ENCODE measurements at places on chromosomes 3 and 15.

GRCh38 chr3:36656873-36657272 lies 107.5 kb downstream of the DCLK3 start:
- no peak for DNase-seq

DNA sequence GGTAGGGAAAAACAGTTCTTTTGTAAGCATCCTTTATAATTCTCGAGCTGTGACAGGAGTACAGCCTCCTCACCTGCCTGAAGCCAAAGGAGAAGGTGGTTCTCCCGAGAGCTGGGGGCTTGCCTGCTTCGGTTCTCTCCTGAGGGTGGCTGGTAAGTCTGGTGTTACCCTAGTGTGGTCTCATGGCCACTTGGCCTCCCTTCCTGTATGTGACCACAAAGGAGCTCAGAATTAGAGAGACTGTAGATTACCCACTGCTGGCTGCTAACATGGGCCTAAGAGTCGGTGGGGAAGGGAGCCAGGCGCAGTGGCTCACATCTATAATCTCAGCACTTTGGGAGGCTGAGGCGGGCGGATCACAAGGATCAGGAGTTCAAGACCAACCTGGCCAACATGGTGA lies 12.6 kb downstream of the PDHB start:
- DNase-seq = no peak

DNA sequence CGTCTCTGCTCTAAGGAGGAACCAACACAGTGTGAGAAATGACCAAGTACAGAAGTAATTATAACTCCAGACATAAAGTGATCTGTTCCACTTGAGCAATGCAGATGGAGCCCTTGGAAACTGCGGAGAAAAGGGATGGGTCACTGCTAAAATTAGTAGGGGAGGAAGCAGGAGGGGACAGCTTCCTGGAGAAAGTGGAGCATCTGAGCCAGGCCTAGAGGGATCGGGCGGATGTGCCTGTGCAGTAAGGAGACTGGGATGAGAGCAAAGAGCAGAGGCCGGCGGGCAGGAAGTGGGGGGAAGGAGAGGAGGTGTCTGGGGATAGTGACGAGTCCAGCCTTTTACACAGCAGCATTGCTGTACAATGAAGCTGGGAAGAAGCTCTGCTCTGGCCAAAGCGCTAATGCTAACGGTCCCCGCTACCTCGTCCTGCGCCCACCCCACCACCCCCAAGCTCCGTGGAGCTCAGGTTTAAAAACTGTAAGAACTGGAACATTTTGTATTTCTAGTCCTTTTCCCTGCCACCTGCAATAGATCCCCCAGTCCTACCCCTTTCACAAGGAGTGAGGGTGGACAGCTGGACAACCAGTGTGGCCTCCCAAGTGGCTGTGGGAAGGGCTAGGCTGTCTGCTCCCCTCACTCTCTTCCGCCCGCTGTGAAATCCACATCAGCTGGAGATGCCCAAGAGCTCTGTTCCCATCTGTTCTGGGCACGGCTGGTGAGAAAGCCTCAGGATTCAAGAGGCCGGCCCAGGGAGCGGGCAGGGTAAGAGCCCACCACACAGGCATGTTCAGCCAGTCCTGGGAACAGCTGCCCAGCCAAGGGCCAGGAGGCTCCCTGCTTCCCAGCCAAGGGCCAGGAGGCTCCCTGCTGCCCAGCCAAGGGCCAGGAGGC lies 53.0 kb upstream of the HES1 start:
- DNase-seq = no peak

- DNase-seq = no peak
These were observed 67.6 kb upstream of the HACD2 start for GRCh38 chr3:123652342-123652984.

- no peak for DNase-seq
These were observed 52.6 kb downstream of the RFTN1 start for GRCh38 chr3:16460886-16461285.

DNA sequence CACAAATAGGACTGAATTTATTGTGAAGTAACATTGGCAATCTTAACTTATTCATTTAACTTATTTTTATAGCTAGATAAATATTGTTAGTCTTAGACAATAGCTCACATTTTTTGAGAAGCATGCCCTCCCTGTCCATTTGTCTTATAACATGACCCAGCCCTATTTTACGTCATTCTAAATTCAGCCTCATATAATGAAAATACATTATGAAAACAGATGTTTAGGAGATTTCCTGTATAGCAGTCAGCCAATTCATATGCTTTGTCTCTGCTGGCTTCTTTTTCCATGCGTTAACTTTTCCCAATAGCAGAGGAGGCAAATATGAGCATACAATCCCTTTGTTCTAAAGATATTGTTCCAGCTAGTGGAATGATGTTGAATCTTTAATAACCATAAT lies 29.3 kb downstream of the CD200 start:
- no peak for DNase-seq

DNA sequence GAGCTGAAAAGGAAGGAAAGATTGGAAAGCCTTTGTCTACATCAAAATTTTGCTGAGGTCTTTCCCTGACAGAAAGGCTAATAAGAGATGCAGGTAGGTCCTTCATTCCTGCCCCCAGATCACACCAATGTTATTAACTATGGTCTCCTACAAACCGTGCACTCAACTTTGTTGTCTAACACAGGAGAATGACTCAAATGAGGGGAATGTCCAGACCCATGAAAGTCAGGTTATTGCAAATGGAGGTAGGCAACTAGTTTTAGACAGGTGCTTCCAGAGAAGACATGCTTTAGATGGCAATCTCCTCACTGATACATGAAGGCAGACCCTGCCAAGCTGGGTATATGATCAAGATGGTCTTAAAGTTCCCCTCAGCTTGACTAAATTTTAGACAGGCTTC lies 51.0 kb downstream of the NFKBIZ start:
- no peak for DNase-seq

Data from stimulated activated CD8-positive, alpha-beta memory T cell treated with anti-CD3 and anti-CD28 coated beads, Interleukin-7, amount 100 ng/mL, for 4 hours (primary cell).